T-helper 17 cell (primary cell): ENCODE measurements at places on chromosomes 2 and 18. TPM values are rescaled to one million over a fixed set of nuclear protein-coding genes. Genes with fewer than 3 reads are reported as not detected.
A peak's percentile ranks its signal among the peaks of the same experiment; 100 is the strongest.

The G6PC2 gene
- not detected for total RNA-seq

The POTEI gene
- not detected for total RNA-seq

The CYP27A1 gene
- 0.52 TPM for total RNA-seq

The ALKAL2 gene
- 1.0 TPM for total RNA-seq

The ASB18 gene
- total RNA-seq, result not detected

The KRTCAP3 gene
- 13.6 TPM for total RNA-seq

The GPN1 gene
- 27.7 TPM for total RNA-seq

The ICA1L gene
- total RNA-seq, result 2.4 TPM

The MPP4 gene
- total RNA-seq, result 0.17 TPM

The CDK5R2 gene
- not detected for total RNA-seq

GRCh38 chr2:179843541-179843940 is 17.9 kb downstream of the ZNF385B start:
- no peaks in the 10 kb centered on the region for H3K36me3 ChIP-seq
- H3K4me1 ChIP-seq, result peaks cover 2% of the 10 kb centered on the region
- H3K27ac ChIP-seq, result no peak overlapping the region
- no peak for DNase-seq
- H3K4me3 ChIP-seq, result no peak overlapping the region

GRCh38 chr18:13180614-13181375 is 37.8 kb upstream of the LDLRAD4 start:
- H3K36me3 ChIP-seq, result peaks cover 3% of the 10 kb centered on the region
- peaks cover 7% of the 10 kb centered on the region for H3K4me1 ChIP-seq
- peaks cover 19% of the 10 kb centered on the region for H3K27me3 ChIP-seq
- H3K4me3 ChIP-seq, result no peak overlapping the region
- no peak for DNase-seq

DNA sequence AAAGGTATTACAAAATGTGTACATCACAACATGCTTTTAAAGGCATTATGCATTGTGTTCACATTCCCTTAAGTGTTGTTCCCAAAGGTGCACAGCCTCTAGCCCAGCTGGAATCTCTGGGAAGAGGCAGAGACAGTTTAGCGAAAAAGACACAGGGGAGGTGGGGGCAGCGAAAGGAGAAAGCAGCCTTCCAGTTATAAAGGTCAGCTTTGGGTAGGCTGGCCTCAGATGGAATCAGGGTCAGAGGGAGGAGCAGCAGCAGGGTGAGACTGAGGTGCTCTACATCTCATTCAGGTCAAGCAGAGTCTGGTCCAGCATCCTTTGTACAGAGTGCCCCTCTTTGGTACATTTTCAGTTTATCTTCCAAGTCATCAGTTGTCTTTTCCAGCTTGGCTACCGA is 68.6 kb downstream of the ASXL2 start:
- H3K4me1 ChIP-seq, result peaks cover 24% of the 10 kb centered on the region
- peak overlapping the region; percentile 39 for H3K27ac ChIP-seq
- no peak overlapping the region for H3K4me3 ChIP-seq
- H3K36me3 ChIP-seq, result peaks cover 4% of the 10 kb centered on the region
- no peak for DNase-seq

DNA sequence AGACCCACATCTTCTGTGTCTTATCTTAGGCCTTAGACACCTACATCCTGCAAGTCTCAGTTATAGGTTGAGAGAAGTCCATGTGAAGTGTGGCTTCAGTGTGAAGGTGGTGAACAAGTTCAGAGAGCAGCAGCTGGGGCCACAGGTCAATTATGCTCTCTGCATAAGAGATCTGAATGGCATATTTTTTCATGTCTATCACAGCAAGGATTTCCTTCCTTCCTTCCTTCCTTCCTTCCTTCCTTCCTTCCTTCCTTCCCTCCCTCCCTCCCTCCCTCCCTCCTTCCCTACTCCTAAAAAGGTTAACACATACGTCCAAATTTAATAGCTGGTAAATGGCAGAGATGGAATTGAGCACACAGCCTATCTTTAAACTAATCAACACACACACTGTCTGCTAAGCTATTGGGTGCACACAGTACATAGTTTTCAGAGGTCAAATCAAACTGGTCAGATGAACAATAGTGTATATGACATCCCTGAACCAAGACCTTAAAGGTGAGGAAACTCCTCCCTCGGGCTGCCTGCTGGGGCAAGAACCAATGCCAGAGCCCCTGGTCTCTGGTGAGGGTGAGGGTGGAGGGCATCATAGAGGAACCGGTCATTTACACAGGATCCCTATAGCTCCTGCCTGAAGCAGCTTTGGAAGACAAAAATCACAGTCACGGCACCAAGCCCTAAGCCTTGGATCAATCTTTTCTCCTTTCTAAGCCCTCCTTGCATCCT is 240.9 kb downstream of the ICOS start:
- no peak overlapping the region for H3K27ac ChIP-seq
- H3K4me1 ChIP-seq, result peaks cover 8% of the 10 kb centered on the region
- no peaks in the 10 kb centered on the region for H3K36me3 ChIP-seq
- H3K27me3 ChIP-seq, result peaks cover 26% of the 10 kb centered on the region
- no peak for DNase-seq

DNA sequence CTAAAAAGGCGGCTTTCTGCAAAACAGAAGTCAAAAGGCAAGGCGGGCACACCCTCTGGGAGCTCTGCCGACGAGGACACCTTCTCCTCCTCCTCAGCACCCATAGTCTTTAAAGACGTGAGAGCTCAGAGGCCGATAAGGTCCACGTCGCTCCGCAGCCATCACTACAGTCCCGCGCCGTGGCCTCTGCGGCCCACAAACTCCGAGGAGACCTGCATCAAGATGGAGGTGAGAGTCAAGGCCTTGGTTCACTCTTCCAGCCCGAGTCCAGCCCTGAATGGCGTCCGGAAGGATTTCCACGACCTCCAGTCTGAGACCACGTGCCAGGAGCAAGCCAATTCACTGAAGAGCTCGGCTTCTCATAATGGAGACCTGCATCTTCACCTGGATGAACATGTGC is 36.1 kb downstream of the SOCS6 start:
- H3K27ac ChIP-seq, result no peak overlapping the region
- H3K36me3 ChIP-seq, result no peaks in the 10 kb centered on the region
- H3K4me1 ChIP-seq, result peaks cover 4% of the 10 kb centered on the region
- no peaks in the 10 kb centered on the region for H3K27me3 ChIP-seq
- DNase-seq, result no peak

- no peak overlapping the region for H3K27ac ChIP-seq
- no peaks in the 10 kb centered on the region for H3K36me3 ChIP-seq
- no peak overlapping the region for H3K4me3 ChIP-seq
- no peak for DNase-seq
Observed at GRCh38 chr2:30871440-30871839, 64.2 kb upstream of the CAPN13 start.

GRCh38 chr2:100645695-100646429 is 83.1 kb downstream of the PDCL3 start:
- no peak overlapping the region for H3K27ac ChIP-seq
- no peak for DNase-seq
- H3K4me1 ChIP-seq, result peaks cover 35% of the 10 kb centered on the region
- H3K36me3 ChIP-seq, result no peaks in the 10 kb centered on the region

- no peaks in the 10 kb centered on the region for H3K27me3 ChIP-seq
- no peaks in the 10 kb centered on the region for H3K36me3 ChIP-seq
- no peak overlapping the region for H3K27ac ChIP-seq
- no peaks in the 10 kb centered on the region for H3K4me1 ChIP-seq
Observed at GRCh38 chr18:66344227-66344626, 259.7 kb downstream of the CDH19 start.

GRCh38 chr2:36562240-36562639 is 35.7 kb downstream of the FEZ2 start:
- peaks cover 15% of the 10 kb centered on the region for H3K36me3 ChIP-seq
- H3K27me3 ChIP-seq, result no peaks in the 10 kb centered on the region
- peaks cover 20% of the 10 kb centered on the region for H3K4me1 ChIP-seq
- H3K27ac ChIP-seq, result no peak overlapping the region

- H3K27me3 ChIP-seq, result peaks cover 13% of the 10 kb centered on the region
- DNase-seq, result no peak
- H3K4me3 ChIP-seq, result no peak overlapping the region
- no peak overlapping the region for H3K27ac ChIP-seq
Observed at GRCh38 chr2:905833-906140, 44.9 kb upstream of the SNTG2 start.

GRCh38 chr2:86695053-86695691 is 24.9 kb upstream of the RMND5A start:
- H3K4me1 ChIP-seq, result peaks cover 8% of the 10 kb centered on the region
- peaks cover 3% of the 10 kb centered on the region for H3K36me3 ChIP-seq

GRCh38 chr2:105769504-105769903 is 24.8 kb downstream of the NCK2 start:
- peak overlapping the region; percentile 82 for H3K4me3 ChIP-seq
- DNase-seq, result no peak
- H3K36me3 ChIP-seq, result peaks cover 8% of the 10 kb centered on the region
- peaks cover 77% of the 10 kb centered on the region for H3K4me1 ChIP-seq
- H3K27me3 ChIP-seq, result no peaks in the 10 kb centered on the region
- H3K27ac ChIP-seq, result peak overlapping the region; percentile 96

DNA sequence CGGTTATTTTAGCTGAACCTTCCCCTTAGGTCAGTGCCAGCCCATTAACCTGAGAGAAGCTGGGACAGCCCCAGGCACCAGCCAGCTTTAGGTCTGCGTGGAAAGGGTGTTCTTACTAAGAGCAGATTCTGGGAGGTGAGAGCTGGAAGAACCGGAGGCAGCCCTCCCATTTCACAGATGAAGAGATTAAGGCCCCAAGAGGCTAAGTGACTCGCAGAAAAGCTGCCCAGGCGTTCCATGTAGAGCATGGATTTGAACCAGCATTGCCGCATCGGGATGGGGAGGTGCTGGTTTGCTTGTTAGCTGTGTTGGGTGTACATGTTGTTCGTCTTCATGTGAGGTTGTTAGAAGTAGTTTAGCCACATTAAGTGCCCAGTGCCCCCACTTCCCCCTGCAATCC is 203.2 kb downstream of the AGAP1 start:
- no peak overlapping the region for H3K4me3 ChIP-seq
- H3K27me3 ChIP-seq, result peaks cover 8% of the 10 kb centered on the region
- H3K4me1 ChIP-seq, result peaks cover 9% of the 10 kb centered on the region

DNA sequence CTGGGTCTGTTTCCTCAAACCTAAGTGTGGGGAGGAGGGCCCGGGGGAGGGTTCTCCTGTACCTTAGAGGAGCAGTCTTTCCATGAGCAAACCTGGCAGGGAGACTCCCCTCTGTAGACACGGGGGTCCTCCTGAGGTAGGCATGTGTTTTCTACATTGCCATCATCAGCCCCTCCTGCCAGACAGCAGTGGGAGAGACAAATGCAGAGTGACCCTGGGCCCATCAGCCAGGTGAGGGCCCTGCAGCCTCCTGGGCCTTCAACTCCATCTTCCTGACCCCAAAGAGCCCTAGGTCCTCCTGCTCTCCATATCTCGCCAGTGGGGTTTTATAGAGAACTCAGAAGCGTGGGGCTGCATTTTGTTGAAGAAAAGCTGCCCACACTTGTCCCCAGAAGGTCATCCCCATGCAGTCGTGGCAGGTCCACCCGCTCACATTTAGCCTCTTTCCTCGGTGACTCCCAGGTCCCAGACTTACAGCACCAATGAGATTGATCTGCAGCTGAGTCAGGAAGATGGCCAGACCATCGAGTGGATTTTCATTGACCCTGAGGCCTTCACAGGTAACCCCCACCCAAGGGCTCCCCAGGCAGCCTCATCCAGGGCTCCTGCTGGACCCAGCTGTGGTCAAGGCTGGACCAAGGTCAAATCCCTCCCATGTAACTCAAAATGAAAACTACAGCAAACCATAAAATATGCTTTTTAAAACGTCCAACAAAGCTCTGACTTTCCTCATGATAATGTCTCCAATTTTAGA is 2.6 kb downstream of the CHRNG start:
- no peak overlapping the region for H3K27ac ChIP-seq
- H3K36me3 ChIP-seq, result no peaks in the 10 kb centered on the region
- no peak for DNase-seq
- peaks cover 10% of the 10 kb centered on the region for H3K27me3 ChIP-seq

DNA sequence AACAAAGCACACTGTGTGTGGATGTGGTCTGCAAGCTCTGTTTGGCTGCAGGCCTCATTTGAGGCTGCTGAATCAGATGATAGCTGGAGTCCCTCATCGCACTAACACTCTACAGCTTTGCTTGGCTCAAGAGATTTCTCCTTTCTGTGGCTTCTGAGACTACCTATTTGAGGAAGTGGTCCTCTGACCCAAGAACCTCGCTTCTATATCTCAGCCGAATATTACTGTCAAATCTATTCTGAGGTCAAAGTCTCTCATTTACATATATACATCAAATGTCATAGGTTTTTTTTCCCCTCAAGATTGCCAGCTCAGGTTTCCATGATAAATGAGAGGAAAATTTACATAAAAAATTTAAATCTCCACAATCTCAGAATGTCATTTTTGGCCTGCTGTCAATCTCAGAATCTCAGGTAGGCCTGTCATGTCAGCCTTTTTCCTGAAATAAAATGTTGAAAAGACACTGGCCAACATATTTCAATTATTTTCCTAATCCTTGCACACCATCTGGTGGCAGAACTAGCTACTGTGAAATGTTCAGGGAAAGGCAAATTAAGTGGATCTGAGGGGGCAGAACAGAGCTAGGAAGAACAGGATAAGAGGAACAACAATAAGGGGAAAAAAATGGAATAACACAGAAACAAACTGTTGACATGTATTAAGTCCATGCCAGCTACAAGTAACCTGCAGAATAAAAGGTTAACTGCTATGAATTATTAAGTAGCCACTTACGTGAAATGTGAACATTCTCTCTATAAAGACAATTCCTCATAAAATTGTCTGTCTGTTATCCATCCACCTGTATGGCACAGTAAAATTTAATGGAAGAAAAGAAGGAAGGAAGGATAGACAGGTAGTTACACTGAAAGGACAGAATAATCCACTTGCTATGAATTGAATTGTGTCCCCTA is 39.3 kb downstream of the AP1S3 start:
- H3K4me1 ChIP-seq, result peaks cover 9% of the 10 kb centered on the region
- no peaks in the 10 kb centered on the region for H3K27me3 ChIP-seq
- no peak for DNase-seq
- H3K4me3 ChIP-seq, result no peak overlapping the region

DNA sequence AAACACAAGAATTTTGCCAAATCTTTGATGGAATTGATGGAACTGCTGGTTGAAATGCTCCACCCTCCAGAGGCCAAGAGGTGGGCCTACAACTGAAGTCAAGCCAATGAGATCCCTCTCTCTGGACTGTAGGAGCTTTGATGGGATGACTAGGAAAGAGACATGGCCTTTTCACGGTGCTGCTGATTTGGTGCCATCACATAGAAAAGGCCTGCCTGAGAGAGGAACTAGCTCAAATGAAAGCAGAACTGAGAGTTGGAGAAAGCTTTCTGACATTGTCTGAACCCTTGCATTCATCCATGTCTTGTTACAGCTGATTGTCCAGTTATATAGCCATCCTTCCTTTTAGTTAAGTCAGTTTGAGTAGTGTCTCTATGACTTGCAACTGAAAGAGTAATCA is 283.8 kb upstream of the LYPD1 start:
- no peaks in the 10 kb centered on the region for H3K4me1 ChIP-seq
- no peak overlapping the region for H3K4me3 ChIP-seq
- H3K27me3 ChIP-seq, result no peaks in the 10 kb centered on the region
- no peaks in the 10 kb centered on the region for H3K36me3 ChIP-seq
- DNase-seq, result no peak

- no peaks in the 10 kb centered on the region for H3K4me1 ChIP-seq
- no peak overlapping the region for H3K27ac ChIP-seq
- no peak for DNase-seq
- H3K36me3 ChIP-seq, result no peaks in the 10 kb centered on the region
- no peak overlapping the region for H3K4me3 ChIP-seq
Observed at GRCh38 chr18:73563901-73564472, 583.6 kb downstream of the FBXO15 start.

GRCh38 chr18:51523671-51524070 is 326.2 kb upstream of the MEX3C start:
- peaks cover 13% of the 10 kb centered on the region for H3K27me3 ChIP-seq
- DNase-seq, result no peak
- H3K27ac ChIP-seq, result no peak overlapping the region
- H3K4me1 ChIP-seq, result peaks cover 3% of the 10 kb centered on the region
- H3K4me3 ChIP-seq, result no peak overlapping the region

- H3K4me1 ChIP-seq, result no peaks in the 10 kb centered on the region
- H3K36me3 ChIP-seq, result no peaks in the 10 kb centered on the region
- no peak for DNase-seq
- no peaks in the 10 kb centered on the region for H3K27me3 ChIP-seq
Observed at GRCh38 chr2:6506859-6507258, 358.8 kb downstream of the CMPK2 start.
